ENCODE measurements at places on chromosomes 1 and 21.

DNA sequence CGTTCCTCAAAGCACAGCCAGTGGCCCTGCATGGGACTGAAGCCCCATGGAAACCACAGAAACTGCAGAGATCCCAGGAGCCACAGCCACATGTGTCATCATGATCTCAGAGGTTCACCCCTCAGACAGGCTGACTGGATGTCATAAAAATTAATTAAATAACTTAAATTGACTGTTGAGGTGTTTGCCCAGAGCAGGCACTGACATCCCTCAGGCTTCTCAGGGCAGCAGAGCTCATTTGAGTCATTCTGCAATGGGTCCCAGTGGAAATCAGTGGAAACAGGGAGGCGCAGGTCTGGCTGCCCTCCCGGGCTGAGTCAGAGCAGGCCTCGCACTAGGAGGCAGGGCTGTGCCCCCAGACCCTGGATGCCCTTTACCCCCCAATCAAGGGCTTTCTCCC lies 135.1 kb downstream of the CDC7 start:
- no peak for DNase-seq
- peaks cover 3% of the 10 kb centered on the region for H3K36me3 ChIP-seq
- H3K27me3 ChIP-seq, result no peaks in the 10 kb centered on the region

- H3K4me3 ChIP-seq, result no peak overlapping the region
- H3K36me3 ChIP-seq, result no peaks in the 10 kb centered on the region
- H3K4me1 ChIP-seq, result peaks cover 28% of the 10 kb centered on the region
- DNase-seq, result no peak
Observed at GRCh38 chr1:6352138-6352563, 41.4 kb downstream of the ACOT7 start.

DNA sequence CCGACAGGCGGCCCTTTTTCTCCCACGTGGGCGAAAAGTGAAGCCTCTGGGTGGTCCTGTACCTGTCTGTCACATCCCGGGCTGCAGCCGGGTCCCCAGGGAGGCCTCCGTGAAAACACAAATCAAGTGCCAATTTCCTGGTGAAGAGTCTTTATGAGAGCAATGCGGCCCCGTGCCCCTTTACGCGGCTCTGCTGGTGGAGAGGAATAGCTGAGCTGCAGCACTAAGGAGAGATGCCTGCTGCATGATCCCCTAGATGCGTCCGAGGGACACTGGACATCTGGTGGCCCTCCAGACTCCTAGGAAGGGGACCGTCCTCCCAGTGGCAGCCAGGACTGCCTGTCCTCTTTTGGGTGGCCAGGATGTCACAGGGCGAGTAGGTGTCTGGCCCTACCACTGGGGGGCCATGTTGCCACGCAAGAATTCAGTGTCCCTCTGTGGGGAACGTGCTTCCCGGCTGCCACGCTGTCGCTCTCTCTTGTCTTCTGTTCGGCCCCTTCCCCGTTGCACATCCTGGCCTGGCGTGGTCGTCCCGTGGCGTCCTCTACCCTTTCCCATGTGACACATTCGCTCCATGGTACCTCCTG lies 38.7 kb downstream of the COL18A1 start:
- no peaks in the 10 kb centered on the region for H3K4me1 ChIP-seq
- no peak for DNase-seq
- no peak overlapping the region for H3K4me3 ChIP-seq
- no peak overlapping the region for H3K27ac ChIP-seq

DNA sequence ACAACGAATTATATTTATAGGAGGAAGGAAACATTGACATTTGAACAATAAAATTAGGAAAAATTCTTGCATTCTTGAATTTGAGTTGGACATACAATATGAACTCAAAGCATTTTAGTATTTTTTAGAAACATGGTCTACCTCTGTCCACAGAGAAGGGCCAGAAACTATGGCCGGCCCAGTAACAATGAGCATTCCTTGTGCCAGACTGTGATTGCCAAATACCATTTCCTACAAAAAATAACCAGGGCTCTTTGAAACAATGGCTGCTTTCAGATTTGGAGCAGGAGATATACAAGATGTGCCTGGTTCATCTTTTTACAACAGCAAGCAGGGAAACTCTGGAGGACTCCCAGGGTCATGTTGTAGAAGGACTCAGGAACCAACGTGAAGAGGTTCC lies 38.4 kb downstream of the NOS1AP start:
- no peak for DNase-seq
- H3K36me3 ChIP-seq, result peaks cover 29% of the 10 kb centered on the region
- peaks cover under 1% of the 10 kb centered on the region for H3K4me1 ChIP-seq
- no peak overlapping the region for H3K27ac ChIP-seq
- peaks cover 35% of the 10 kb centered on the region for H3K27me3 ChIP-seq

DNA sequence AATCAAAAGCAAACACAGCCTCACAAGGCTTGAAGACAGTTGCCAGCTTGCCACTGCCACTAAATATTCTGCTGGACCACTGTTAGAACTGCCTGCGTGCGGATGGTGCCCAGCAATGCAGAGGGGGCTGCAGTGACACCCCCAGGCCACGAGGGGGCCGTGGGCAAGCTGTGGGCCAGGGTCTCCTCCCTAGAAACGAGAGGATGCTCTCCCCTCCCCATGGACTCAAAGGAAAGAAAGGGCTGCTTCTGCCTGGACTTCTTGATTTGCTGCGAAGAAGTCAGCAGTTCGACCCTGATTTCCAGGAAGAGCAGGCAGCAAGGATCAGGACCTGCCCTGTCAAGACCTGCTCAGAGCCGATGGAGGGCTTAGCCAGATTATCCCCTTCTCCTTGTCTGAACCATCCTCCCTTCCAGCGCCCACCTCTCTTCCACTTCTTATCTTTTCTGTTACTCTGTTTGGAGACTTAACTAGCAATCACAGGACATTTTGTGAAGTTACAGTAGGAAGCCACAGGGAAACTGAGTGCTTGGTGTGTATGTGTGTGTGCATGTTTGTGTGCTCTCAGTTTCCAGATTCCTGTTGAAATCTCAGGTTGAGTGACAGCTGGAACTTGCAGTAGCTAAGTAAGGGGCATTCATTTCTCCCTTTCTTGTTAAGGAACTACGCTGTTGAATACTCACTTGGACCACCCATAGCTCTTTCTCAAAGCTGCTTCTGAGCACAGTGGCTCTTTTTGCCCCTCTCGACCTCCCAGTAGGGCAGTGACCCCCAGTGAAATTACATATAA lies 2.7 kb downstream of the MAN1C1 start:
- H3K36me3 ChIP-seq, result no peaks in the 10 kb centered on the region
- no peak for DNase-seq
- H3K4me3 ChIP-seq, result peak overlapping the region; percentile 77
- H3K27ac ChIP-seq, result peak overlapping the region; percentile 70

- no peaks in the 10 kb centered on the region for H3K36me3 ChIP-seq
- H3K27ac ChIP-seq, result no peak overlapping the region
- DNase-seq, result no peak
- peaks cover 8% of the 10 kb centered on the region for H3K4me1 ChIP-seq
- H3K27me3 ChIP-seq, result no peaks in the 10 kb centered on the region
- H3K4me3 ChIP-seq, result no peak overlapping the region
Observed at GRCh38 chr1:43796111-43796581, 88.8 kb downstream of the ST3GAL3 start.

GRCh38 chr1:188365874-188366273 lies 1537.1 kb downstream of the PLA2G4A start:
- no peak overlapping the region for H3K4me3 ChIP-seq
- H3K27ac ChIP-seq, result no peak overlapping the region
- no peaks in the 10 kb centered on the region for H3K36me3 ChIP-seq
- H3K4me1 ChIP-seq, result no peaks in the 10 kb centered on the region

- H3K4me1 ChIP-seq, result peaks cover 14% of the 10 kb centered on the region
- no peak for DNase-seq
- no peaks in the 10 kb centered on the region for H3K27me3 ChIP-seq
- H3K27ac ChIP-seq, result no peak overlapping the region
- no peaks in the 10 kb centered on the region for H3K36me3 ChIP-seq
Observed at GRCh38 chr1:77370583-77371306, 88.9 kb downstream of the AK5 start.

GRCh38 chr1:159266832-159267231 lies 35.3 kb upstream of the FCER1A start:
- H3K27me3 ChIP-seq, result peaks cover 49% of the 10 kb centered on the region
- DNase-seq, result no peak
- H3K4me1 ChIP-seq, result peaks cover 2% of the 10 kb centered on the region
- H3K27ac ChIP-seq, result no peak overlapping the region
- H3K4me3 ChIP-seq, result no peak overlapping the region

DNA sequence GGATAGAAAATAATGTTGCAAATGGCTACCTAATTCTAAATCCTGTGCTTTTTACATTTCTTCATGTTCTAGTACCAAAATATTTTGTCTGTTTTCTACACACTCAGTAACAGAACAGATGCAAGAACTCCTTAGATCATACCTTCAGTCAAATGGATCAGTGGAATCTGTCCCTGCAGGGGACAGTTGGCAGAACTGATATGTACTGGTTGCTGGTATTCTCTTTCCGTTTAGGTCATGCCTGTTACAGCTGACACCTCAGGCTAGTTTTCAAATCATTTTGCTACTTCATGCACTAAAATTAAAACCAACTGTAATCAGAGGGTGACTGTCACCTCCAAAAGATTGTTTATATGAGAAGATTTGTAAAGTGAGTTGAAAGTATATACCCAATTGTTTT lies 109.2 kb downstream of the TNNI3K start:
- DNase-seq, result no peak
- no peak overlapping the region for H3K27ac ChIP-seq
- no peak overlapping the region for H3K4me3 ChIP-seq
- H3K4me1 ChIP-seq, result no peaks in the 10 kb centered on the region
- H3K27me3 ChIP-seq, result no peaks in the 10 kb centered on the region
- no peaks in the 10 kb centered on the region for H3K36me3 ChIP-seq

- peaks cover 54% of the 10 kb centered on the region for H3K36me3 ChIP-seq
- H3K27ac ChIP-seq, result peak overlapping the region; percentile 100
- peak; percentile 71 for DNase-seq
- H3K4me1 ChIP-seq, result peaks cover 60% of the 10 kb centered on the region
- no peaks in the 10 kb centered on the region for H3K27me3 ChIP-seq
- peak overlapping the region; percentile 95 for H3K4me3 ChIP-seq
Observed at GRCh38 chr21:14533499-14534428, 12.4 kb downstream of the SAMSN1 start.

GRCh38 chr1:19756480-19756879 lies 43.2 kb downstream of the TMCO4 start:
- no peak for DNase-seq
- no peaks in the 10 kb centered on the region for H3K36me3 ChIP-seq
- no peak overlapping the region for H3K4me3 ChIP-seq
- no peaks in the 10 kb centered on the region for H3K27me3 ChIP-seq

DNA sequence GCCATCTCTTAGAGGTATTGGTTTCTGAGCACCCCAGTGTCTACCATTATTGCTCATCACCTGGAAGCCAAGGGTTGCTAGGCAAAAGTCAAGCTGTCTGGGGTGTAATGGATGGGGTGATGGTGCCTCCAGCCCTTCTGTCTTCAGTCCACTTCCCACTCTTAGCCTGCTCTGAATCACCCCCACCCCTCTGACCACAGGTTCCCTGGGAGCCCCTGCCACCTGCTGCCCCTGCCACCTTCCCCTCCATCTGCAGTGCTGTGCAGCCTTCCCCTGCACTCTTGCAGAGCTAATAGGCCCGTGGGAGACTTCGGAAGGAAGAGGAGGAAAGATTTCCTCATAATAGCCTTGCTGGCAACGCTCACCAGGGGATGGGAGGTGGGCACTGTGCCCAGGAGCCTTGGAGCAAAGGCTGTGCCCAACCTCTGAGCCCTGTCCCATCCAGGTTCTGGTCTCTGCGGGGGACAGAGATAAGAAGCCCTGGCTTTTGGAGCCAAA lies 35.5 kb downstream of the CAPN2 start:
- no peak overlapping the region for H3K27ac ChIP-seq
- no peaks in the 10 kb centered on the region for H3K36me3 ChIP-seq
- H3K4me1 ChIP-seq, result peaks cover 13% of the 10 kb centered on the region

- H3K27me3 ChIP-seq, result peaks cover 13% of the 10 kb centered on the region
- no peaks in the 10 kb centered on the region for H3K4me1 ChIP-seq
- no peaks in the 10 kb centered on the region for H3K36me3 ChIP-seq
- no peak overlapping the region for H3K27ac ChIP-seq
Observed at GRCh38 chr1:33927721-33928120, 63.8 kb downstream of the HMGB4 start.

DNA sequence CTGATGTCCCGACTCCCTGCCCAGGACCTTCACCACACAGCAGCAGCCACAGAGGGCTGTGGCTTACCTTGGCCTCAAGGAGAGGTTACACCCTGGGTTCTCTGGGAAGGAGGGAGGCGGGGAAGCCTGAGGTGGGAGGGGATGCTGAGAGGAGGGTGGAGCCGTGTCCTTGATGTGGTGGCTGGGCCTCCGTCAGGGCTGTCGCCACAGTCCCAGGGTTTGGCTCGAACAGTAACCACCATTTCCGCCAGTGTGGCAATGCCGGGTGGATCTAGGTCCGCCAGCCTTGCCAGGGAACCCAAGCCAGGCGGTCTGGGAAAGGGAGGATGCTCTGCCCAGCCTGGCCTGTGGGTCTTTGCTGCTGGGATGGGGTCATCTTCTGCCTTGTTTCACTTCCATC lies 18.4 kb upstream of the CDCA8 start:
- no peak overlapping the region for H3K27ac ChIP-seq
- H3K36me3 ChIP-seq, result no peaks in the 10 kb centered on the region
- no peaks in the 10 kb centered on the region for H3K4me1 ChIP-seq
- no peak overlapping the region for H3K4me3 ChIP-seq
- H3K27me3 ChIP-seq, result no peaks in the 10 kb centered on the region

GRCh38 chr1:203320591-203321272 lies 15.4 kb downstream of the BTG2 start:
- DNase-seq, result no peak
- H3K27me3 ChIP-seq, result no peaks in the 10 kb centered on the region
- H3K4me3 ChIP-seq, result peak overlapping the region; percentile 63
- no peaks in the 10 kb centered on the region for H3K36me3 ChIP-seq

GRCh38 chr1:190472042-190472441 lies 5.6 kb downstream of the BRINP3 start:
- no peak overlapping the region for H3K4me3 ChIP-seq
- H3K36me3 ChIP-seq, result peaks cover 4% of the 10 kb centered on the region
- no peak for DNase-seq
- H3K27ac ChIP-seq, result no peak overlapping the region
- no peaks in the 10 kb centered on the region for H3K27me3 ChIP-seq

- no peaks in the 10 kb centered on the region for H3K36me3 ChIP-seq
- no peaks in the 10 kb centered on the region for H3K27me3 ChIP-seq
- H3K27ac ChIP-seq, result no peak overlapping the region
- DNase-seq, result peak; percentile 31
Observed at GRCh38 chr21:45417256-45417950, 12.4 kb downstream of the COL18A1 start.

GRCh38 chr1:246651012-246651695 lies 73.1 kb upstream of the SCCPDH start:
- H3K36me3 ChIP-seq, result peaks cover 21% of the 10 kb centered on the region
- no peak for DNase-seq
- H3K27me3 ChIP-seq, result no peaks in the 10 kb centered on the region
- no peak overlapping the region for H3K27ac ChIP-seq

GRCh38 chr1:11650331-11650991 lies 3.8 kb downstream of the FBXO2 start:
- peak overlapping the region; percentile 80 for H3K4me3 ChIP-seq
- no peaks in the 10 kb centered on the region for H3K27me3 ChIP-seq
- H3K4me1 ChIP-seq, result peaks cover 28% of the 10 kb centered on the region
- peak; percentile 95 for DNase-seq

GRCh38 chr1:4726620-4727341 lies 72.4 kb downstream of the AJAP1 start:
- H3K27ac ChIP-seq, result no peak overlapping the region
- peaks cover 2% of the 10 kb centered on the region for H3K27me3 ChIP-seq
- no peaks in the 10 kb centered on the region for H3K4me1 ChIP-seq

- H3K4me1 ChIP-seq, result peaks cover 20% of the 10 kb centered on the region
- H3K27ac ChIP-seq, result no peak overlapping the region
- no peak overlapping the region for H3K4me3 ChIP-seq
- no peaks in the 10 kb centered on the region for H3K27me3 ChIP-seq
- H3K36me3 ChIP-seq, result no peaks in the 10 kb centered on the region
- no peak for DNase-seq
Observed at GRCh38 chr1:89954401-89954800, 40.5 kb upstream of the ZNF326 start.

GRCh38 chr1:230356869-230357794 lies 69.0 kb downstream of the PGBD5 start:
- H3K4me1 ChIP-seq, result no peaks in the 10 kb centered on the region
- H3K4me3 ChIP-seq, result no peak overlapping the region
- no peak overlapping the region for H3K27ac ChIP-seq
- no peaks in the 10 kb centered on the region for H3K27me3 ChIP-seq
